Mesothelial cell of epicardium (in vitro differentiated cells): ENCODE measurements at places on chromosomes 11 and 22. TPM values are rescaled to one million over a fixed set of nuclear protein-coding genes. Genes with fewer than 3 reads are reported as not detected.

DNA sequence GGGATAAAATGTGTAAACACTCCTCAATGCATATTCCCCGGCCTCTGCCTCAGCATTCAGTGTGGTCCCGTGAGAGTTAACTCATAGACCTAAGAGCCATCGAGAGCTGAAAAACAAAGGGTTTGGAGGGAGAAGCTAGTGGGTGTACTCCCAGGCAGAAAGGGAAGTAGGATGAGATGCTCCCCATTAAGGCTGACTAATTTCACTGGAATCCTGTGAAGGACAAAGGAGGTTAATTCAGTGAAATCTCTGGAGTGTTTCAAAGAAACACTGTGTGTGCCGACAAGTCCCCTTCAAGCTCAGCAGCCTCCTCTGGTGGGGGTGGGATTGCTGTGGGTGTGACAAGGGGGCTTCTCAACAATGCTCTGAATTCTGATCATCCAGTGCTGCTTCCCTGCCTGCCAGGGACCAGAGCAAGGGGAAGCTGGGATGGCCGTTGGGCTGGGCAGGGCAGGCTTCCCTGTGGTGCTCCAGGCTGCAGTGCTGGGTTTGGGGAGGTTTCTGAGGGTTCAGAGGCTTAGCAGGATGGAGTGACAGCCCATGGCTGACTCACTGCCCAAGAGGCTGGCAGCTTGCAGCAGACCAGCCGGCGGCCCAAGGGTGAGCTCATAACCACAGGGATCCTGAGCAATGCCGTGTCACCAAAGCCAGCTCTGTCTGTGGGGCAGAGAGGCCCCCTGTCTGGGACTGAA is 61.4 kb upstream of the BMAL1 start:
- H3K27me3 ChIP-seq, result peaks cover 6% of the 10 kb centered on the region
- H3K36me3 ChIP-seq, result no peaks in the 10 kb centered on the region
- no peak overlapping the region for H3K4me3 ChIP-seq
- H3K27ac ChIP-seq, result no peak overlapping the region
- DNase-seq, result no peak

- no peaks in the 10 kb centered on the region for H3K36me3 ChIP-seq
- H3K27me3 ChIP-seq, result peaks cover 27% of the 10 kb centered on the region
- no peak for DNase-seq
- H3K4me1 ChIP-seq, result peaks cover 27% of the 10 kb centered on the region
These were observed 121.6 kb downstream of the KIRREL3 start for GRCh38 chr11:126878913-126879482.

DNA sequence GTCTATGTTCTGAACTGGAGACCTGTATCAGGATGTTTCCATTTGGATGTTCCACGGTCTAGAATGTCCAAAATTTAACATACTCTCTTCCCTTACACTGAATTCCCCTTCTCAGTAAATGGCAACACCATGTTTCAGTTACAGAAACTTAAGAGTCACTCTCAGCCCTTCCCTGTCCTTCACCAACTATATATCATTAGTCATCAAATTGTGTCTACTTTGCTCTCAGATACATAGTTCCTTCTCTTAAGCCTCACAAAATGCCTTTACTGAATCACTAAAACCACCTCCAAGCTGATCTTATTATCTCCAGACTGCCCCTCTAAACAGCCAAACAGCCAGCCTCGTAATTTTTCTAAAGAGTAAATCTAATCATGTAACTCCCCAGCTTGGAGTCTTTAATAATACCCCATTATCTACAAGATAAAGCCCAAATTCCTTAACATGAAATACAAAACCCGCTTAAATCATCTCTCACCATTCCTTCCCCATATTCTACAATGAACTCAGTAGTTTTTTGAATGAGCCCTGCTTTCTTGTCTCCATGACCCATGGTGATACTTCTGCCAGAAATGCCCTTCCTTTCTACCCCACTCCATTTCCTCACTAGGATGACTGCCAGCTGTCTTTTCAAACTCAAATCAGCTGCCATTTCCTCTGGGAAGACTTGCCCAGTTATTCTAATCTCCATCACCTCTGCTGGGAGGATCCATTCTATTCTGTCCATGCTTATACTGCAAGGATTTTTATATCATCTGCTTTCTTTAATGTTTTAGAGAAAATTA is 102.7 kb upstream of the ARHGAP42 start:
- no peak overlapping the region for H3K27ac ChIP-seq
- DNase-seq, result no peak
- no peaks in the 10 kb centered on the region for H3K36me3 ChIP-seq
- no peaks in the 10 kb centered on the region for H3K27me3 ChIP-seq

DNA sequence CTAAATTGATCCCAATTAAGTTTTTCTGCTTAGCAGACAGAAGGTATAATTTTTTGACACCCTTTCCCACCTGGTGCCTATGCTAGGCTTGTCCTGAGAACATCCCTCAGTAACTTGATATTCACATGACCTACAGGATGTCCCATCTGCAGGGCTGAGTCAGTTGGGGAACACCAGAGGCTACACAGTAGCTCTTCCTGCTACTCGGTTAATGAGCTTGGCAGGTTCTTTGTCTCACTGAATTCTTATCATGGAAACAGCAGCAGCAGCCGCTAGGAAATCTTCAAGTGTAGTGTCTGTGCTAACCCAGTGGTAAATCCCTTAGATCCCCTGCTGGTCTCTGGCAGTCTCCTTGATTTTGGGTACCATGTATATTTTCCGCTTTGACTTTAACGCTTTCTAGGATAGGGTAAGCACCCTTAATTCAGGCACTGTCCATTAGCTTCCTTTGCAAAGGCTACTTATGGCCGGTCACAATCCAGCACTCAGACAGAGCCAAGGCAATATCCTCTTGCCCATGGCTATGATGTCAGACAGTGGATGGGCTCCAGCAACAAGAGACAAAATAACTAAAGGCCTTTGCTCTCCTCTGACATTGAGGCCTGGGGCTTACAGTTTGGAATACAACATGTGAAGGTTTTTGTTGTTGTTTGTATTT is 8.5 kb downstream of the MRPL16 start:
- H3K36me3 ChIP-seq, result peaks cover 6% of the 10 kb centered on the region
- no peaks in the 10 kb centered on the region for H3K27me3 ChIP-seq
- no peaks in the 10 kb centered on the region for H3K4me1 ChIP-seq
- no peak for DNase-seq

The CRYBB3 gene
- 0.27 to 0.54 TPM (median 0.31 TPM) in 3 replicates for total RNA-seq

The KRTAP5-8 gene
- 0.18 to 0.73 TPM (median 0.25 TPM) in 3 replicates for total RNA-seq

The SYNGR1 gene
- 37.4 to 38.9 TPM (median 38.9 TPM) in 3 replicates for total RNA-seq

DNA sequence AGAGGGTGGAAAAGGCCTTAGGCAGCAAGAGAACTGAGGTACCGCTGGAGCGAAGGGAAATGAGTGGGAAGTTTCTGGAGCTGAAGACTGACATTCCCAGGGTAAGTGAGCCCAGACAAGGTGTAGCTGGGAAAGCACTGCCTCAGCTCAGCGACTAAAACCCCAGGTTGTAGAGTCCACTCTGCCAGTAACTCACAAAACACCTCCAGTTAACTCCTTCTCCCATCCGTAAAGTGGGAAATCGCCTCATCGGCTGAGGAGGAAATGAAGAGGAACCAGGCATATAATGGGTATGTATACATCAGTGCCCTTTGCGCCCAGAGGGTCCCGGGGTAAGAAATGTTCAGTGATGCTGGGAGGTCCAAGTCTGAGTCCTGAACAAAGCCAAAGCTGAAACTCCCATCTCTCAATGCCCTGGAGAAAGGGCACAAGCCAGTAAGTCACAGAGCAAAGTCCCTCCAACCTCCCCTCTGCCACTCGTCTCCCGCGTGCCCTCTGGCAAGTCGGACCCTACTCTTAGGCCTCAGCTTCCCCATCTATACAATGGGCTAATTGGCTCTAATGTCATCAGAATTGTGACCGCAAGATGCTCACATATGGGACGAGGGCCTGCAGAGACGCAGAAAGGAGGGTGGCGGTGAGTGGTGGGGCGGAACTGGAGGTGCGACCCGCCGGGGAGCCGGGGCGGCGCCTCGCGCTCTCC is 588 bp downstream of the VPS37C start:
- peaks cover 48% of the 10 kb centered on the region for H3K4me1 ChIP-seq
- no peaks in the 10 kb centered on the region for H3K27me3 ChIP-seq
- H3K27ac ChIP-seq, result peak overlapping the region; percentile 91

The CADM1 gene
- total RNA-seq, result 57.9 to 64.9 TPM (median 60.9 TPM) in 3 replicates

- DNase-seq, result no peak
- H3K36me3 ChIP-seq, result no peaks in the 10 kb centered on the region
- H3K27me3 ChIP-seq, result peaks cover 2% of the 10 kb centered on the region
- no peak overlapping the region for H3K4me3 ChIP-seq
- peak overlapping the region; percentile 55 for H3K27ac ChIP-seq
- peaks cover 18% of the 10 kb centered on the region for H3K4me1 ChIP-seq
These were observed 69.2 kb downstream of the SCN3B start for GRCh38 chr11:123585206-123585605.

GRCh38 chr11:124756033-124756752 is 4.1 kb upstream of the VSIG2 start:
- no peak for DNase-seq
- H3K27me3 ChIP-seq, result peaks cover 93% of the 10 kb centered on the region
- H3K4me3 ChIP-seq, result no peak overlapping the region
- H3K4me1 ChIP-seq, result peaks cover 19% of the 10 kb centered on the region
- no peak overlapping the region for H3K27ac ChIP-seq

DNA sequence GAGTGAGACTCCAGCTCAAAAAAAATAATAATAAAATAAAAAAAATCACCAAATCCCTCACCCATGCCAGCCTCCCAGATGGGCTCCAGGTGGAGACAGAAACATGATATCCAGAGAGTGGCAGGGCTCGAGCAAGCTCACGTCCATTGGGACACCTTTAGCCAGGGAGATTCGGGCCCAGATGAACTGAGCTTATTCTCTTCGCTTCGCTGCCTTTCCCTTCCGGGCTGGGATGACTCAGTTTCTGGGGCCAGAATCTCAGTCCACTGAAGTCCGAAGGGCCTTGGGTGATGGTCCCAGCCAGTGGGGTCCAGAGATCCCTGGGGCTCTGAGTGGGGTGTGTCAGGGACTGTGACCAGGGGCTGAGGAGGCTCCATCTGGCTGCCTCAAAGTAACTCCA is 23.0 kb upstream of the MYEOV start:
- no peak overlapping the region for H3K27ac ChIP-seq
- peaks cover 12% of the 10 kb centered on the region for H3K4me1 ChIP-seq
- peaks cover 2% of the 10 kb centered on the region for H3K27me3 ChIP-seq
- H3K36me3 ChIP-seq, result no peaks in the 10 kb centered on the region
- H3K4me3 ChIP-seq, result no peak overlapping the region

DNA sequence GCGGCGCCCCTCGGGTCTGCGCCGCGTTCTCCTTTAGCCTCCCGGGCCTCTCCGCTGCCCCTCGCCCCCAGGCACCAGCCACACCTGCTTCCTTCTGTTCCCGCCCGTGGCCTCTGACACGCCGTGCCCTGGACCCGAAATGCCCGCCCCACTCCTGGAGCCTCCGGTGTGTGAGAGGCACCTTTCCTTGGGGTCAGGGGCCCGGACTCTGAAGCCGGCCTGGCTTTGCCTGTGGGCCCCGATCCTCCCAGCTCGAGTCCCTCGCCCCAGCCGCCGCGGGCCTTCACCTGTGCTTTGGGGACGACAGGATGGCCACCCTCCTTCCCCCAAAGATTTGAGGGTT is 661 bp upstream of the CDPF1 start:
- no peaks in the 10 kb centered on the region for H3K27me3 ChIP-seq
- no peak overlapping the region for H3K27ac ChIP-seq
- H3K4me1 ChIP-seq, result peaks cover 14% of the 10 kb centered on the region
- H3K36me3 ChIP-seq, result peaks cover 2% of the 10 kb centered on the region
- no peak for DNase-seq
- peak overlapping the region; percentile 68 for H3K4me3 ChIP-seq

GRCh38 chr11:123086305-123086704 is 24.4 kb upstream of the HSPA8 start:
- no peak overlapping the region for H3K27ac ChIP-seq
- no peak for DNase-seq
- peaks cover 4% of the 10 kb centered on the region for H3K36me3 ChIP-seq
- peaks cover 14% of the 10 kb centered on the region for H3K4me1 ChIP-seq

The OR51S1 gene
- not detected in 3 replicates for total RNA-seq

The PITPNM1 gene
- total RNA-seq, result 54.9 to 56.0 TPM (median 55.8 TPM) in 3 replicates

The GATD1 gene
- total RNA-seq, result 81.1 to 91.2 TPM (median 83.9 TPM) in 3 replicates

DNA sequence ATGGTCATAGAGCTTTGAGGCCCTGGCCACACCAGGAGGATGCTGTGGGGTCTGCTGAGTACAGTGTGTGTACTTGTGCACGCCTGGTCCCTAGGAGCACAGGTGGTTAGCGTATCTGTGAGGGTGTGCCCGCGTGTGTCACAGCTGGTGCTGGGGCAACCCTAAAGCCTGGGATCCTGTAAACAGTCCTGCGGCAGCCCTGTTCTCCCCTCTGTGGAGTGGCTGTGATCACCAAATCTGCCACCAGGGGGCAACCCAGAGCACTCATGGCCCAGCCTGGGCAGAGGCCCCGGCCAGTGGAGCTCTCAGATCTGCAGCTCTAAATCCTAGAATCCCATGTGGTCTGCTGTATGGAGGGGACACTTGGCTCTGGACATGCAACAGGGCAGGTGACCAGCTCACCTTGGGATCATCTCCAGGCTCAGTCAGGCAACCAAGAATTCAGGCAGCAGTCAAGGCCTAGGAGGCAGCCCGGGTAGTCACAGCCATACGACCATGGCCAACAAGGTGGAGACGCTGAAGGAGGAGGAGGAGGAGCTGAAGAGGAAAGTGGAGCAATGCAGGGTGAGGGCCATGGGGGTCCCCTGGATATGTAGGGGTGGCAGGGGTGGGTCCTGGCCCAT is 3.9 kb downstream of the SH3BP1 start:
- H3K27me3 ChIP-seq, result no peaks in the 10 kb centered on the region
- peak overlapping the region; percentile 59 for H3K27ac ChIP-seq
- peak; percentile 69 for DNase-seq
- no peak overlapping the region for H3K4me3 ChIP-seq
